Natural killer cell (primary cell): ENCODE measurements at places on chromosomes 2 and 18.

GRCh38 chr2:196448407-196449079 is 191.0 kb upstream of the CCDC150 start:
- no peak for DNase-seq

DNA sequence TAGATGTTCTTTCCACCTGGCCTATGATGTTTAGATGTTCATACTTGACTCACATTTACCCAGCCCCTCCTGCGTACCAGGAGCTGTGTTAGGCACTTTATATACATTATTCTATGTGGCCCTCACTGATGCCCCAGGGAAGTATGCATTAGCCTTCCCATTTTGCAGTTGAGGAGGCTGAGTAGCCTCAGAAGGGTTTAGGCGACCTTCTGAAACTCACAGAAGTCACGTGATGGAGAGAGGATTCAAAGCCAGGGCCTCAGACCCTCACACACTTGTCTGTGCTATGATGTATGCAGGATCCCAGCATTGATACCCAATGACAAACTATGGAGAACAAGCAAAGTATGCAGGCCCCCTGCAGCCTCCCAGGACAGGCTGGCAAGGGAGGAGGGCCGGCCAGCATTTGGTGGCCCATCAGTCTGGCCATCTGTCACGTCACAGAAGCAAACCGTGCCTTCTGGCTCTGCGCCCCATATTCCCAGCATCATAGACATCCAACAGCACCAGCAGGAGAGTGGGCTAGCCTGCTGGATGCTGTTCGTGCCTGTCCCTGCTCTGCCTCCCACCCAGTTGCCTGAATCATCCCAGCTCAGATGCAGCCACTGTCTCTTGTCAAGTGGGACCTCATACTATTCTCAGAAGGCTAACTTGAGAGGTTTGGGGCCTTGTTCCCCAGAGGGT is 33.6 kb downstream of the EHD3 start:
- no peak for DNase-seq

DNA sequence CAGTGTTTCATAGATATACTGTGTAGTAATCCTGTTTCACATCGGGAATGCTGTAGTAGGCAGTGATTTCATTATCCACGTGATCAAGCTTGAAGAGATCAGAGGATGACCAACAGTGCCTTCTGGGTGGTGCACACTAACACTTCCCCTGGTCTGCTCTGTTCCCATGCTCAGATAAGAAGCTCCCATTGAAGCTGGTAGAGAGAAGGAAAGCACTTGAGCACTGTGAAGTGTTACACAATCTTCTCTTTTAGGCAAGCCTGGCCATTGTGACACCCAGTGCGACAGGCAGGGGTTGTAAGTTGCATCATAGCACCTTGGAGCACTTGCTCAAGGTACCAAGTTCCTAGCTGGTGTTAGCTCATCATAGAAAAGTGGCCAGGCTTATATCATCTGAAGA is 30.6 kb upstream of the GPD2 start:
- no peak for DNase-seq

DNA sequence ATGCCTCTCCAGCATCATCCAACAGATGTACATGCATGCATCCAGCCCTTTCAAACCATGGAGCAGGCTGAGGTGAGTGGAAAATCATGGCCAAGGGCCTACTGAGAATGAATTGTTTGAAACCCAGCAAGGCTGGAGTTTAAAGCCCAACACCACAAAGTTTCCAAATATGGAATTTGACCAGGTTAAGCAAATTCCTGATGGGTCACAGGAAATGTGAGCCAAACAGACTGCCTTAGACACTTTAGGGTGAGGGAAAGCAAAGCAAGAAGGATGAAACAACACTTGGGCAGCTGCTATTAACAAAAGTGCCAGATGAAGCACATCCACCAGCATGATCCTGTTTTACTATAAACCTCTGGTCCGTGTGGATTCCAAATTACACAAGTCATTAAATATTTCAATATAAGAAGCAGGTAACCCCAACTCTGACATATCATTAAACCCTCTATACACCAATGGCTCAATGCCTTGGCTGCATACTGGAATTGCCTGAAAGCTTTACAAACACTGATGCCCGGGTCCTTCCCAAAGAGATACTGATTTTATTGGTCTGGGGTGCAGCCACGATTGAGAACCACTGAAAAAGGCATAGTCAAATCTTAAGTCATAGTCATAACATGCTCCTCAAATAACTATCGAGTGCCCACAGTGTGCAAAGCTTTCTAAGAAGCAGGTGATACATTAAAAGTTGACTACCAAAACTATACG is 9.1 kb downstream of the KLF7 start:
- DNase-seq = no peak

DNA sequence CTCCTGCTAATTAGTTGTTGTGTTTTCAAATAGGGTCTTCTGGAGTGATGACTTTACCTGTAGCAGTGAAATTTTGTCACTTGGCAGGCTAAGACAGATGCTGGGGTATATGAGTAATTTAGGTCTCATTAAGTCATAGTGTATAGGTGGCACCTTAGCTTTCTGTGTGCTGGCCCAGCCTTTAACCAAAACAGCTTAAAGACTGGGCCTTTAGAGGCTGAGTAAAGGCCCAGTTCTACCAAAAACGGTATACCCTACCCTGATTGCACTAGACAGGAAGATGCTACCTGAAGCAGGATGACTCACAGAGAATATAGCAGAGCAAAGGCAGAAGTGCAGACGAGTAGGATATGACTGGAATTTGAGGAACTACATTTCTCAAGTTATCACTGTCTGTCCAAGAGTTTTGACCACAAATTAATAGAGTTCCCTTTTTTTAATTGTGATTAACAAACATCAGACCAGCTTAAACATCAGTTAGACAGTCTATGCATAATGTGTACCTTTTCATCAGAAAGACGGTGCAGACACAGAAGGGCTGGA is 337.9 kb upstream of the SALL3 start:
- no peak for DNase-seq

DNA sequence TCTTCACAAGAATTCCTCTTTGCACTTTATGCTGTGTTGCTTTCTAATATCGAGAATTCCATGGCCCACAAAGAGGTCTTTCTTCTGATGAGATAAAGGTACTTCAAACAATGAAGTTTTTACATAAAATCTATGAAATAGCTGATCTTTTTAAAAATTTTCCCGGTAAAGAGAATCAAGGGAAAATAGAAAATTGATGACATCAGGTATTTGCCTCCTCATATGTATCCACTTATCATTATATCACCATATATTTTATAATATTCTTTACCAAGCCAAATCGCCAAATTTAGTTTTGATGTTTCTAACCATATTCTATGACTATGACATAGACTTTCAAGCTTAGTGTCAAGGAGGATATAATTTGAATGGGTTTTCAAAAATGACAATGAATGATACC is 139.8 kb downstream of the CHST9 start:
- no peak for DNase-seq

DNA sequence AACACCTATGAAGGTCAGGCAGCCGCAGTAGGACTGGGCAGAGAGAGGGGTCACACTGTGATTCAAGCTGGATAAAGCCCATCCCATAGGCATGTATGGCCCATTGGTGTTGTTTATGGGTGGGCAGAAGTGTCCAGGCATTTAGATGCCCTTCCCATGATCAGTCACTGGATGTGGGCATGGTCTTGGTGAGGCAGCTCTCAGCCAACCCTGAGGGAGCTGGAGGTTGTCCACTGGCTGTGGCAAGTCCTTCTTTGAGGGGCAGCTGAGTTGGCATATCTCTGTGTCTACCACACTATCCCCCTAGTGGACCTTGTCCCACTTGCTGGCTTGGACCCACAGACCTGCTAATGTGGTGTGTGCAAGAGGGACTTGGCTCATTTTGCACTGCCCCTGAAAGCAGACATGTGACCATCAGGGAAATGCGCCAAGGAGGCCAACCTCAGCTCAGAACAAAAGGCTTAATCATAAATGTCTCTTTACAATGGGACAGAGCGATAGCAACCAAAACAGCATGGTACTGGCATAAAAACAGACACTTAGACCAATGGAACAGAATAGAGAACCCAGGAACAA is 82.0 kb downstream of the TMEM17 start:
- DNase-seq = no peak

DNA sequence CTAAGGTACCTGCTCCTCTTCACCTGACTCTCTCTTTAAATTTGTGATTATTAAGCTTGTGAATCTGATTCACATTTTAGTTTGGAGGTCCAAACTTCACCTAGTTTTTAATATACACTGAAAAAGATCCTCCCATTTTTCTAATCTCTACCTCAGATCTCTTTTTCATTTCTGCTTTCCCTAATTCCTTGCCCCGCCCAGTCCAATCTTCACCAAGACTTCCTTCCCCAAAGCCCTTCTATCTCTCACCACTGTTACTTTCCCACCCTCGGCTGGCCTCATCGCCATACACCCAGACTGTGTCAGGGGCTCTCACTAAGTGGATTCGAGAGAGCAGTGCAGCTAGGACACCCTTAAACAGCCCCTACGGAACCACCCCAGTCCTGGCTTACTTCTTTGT is 40.0 kb downstream of the LBH start:
- DNase-seq = no peak

DNA sequence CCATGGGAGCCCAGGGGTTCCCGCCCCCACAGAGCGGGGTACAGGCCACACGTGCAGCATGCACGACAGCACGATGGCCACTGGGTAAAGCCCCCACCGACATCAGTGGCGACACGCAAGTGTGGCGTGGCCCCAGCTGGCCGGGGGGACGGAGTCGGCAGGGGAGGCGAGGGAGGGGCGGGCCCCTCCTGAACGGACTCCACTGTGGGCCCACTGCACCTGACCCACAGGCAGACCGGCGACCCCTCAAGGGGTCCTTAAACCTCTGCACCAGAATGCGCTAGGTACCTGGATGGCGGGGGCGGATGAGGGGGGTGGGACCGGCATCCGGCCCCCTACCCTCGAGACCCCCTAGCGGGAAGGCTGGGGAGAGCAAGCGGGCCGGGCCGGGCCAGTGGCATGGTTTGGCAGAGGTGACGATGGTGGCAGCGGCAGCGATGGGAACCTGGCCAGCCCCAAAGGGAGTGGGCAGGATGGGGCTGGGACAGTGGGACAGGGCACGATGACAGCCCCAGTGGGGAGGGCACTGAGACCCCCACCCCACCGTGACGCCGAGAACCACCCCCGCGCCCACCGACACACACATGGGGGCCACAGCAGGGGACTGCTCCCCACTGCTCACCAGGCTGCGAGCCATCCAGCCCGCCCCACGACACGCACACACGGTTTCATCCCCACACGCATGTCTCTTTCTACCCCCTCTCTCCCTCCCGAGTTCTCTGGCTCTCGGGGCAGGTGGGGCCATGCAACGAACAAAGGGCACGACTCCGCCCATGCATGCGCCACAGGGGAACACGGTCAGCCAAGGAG is 91.9 kb upstream of the ANKRD30BL start:
- DNase-seq = no peak

GRCh38 chr18:21831413-21831831 is 90.8 kb downstream of the MIB1 start:
- DNase-seq = no peak

- no peak for DNase-seq
Measured at GRCh38 chr18:12803069-12803936, 80.7 kb downstream of the PTPN2 start.

- DNase-seq = no peak
Measured at GRCh38 chr2:129803032-129803431, 176.4 kb upstream of the RAB6C start.

- no peak for DNase-seq
Measured at GRCh38 chr18:9782073-9782857, 74.2 kb downstream of the RAB31 start.

DNA sequence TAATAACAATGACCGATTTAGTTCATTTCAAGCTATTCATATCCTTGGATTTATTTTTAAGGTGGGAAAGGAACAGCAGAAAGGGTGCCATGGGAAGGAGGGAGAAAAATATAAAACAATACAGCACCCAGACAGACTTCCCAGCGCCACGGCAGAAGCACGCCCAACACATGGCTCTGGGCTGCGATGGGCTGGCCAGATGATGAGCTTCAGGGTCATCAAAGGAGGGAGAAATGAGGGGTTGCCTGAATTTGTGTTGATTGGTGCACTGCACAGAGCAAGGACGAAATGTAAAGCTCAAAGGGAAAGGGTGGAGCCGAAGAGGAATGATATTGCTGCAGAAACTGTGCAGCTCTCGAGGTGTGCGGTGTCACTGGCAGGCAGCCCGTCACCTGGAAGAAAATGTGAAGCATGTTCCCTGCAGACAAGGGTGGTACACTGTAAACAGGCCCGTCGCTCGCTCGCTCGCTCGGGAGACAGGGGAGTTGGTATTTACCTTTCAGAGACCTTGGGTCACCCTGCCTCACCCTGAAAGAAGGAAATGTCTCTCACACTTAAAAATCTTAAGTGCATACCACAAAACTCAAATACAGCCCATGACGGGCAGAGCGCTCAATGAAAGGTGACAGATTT is 195.5 kb upstream of the CTAGE1 start:
- no peak for DNase-seq

GRCh38 chr2:68745006-68745405 is 10.4 kb downstream of the ARHGAP25 start:
- DNase-seq = peak; percentile 46

DNA sequence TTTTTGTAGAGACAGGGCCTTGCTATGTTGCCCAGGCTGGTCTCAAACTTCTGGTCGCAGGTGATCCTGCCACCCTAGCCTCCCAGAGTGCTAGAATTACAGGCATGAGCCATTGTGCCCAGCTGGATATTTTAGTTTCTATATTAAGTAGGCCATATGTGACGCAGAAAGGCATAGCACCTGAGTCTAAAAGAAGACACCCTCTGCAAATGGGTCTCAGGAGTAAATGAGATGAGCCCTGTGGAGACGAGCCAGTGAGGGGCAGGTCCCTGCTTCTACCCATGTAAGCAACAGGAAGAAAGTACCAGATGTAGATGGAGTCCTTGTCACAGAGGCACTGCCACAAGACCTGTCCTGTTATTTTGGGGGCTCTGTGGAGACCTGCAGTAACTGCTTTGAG is 322.4 kb downstream of the PTPRM start:
- peak; percentile 19 for DNase-seq

GRCh38 chr2:203201426-203201825 is 37.4 kb upstream of the CYP20A1 start:
- no peak for DNase-seq

DNA sequence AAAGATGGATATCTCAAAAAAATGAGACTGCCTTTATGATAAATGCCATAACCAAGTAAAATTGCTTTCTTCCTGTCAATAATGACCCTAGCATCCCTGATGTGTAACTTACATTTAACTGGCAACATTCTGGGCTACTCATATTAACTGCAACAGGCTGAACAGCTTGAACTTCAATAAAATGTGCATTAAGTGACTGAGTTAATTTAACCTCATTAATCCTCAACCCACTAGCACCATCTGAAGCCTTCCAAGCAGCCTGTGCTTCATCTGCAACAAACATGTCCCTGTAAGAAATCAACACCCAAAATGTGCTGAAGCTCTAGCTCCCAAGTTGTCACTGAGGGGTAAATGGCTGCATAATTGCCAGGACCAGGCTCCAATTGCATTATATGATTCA is 296.2 kb upstream of the ZC3H15 start:
- no peak for DNase-seq

- DNase-seq = no peak
Measured at GRCh38 chr2:105130546-105130945, 92.7 kb downstream of the MRPS9 start.
